ENCODE measurements at places on chromosomes 3 and 15.
A peak's percentile ranks its signal among the peaks of the same experiment; 100 is the strongest.

DNA sequence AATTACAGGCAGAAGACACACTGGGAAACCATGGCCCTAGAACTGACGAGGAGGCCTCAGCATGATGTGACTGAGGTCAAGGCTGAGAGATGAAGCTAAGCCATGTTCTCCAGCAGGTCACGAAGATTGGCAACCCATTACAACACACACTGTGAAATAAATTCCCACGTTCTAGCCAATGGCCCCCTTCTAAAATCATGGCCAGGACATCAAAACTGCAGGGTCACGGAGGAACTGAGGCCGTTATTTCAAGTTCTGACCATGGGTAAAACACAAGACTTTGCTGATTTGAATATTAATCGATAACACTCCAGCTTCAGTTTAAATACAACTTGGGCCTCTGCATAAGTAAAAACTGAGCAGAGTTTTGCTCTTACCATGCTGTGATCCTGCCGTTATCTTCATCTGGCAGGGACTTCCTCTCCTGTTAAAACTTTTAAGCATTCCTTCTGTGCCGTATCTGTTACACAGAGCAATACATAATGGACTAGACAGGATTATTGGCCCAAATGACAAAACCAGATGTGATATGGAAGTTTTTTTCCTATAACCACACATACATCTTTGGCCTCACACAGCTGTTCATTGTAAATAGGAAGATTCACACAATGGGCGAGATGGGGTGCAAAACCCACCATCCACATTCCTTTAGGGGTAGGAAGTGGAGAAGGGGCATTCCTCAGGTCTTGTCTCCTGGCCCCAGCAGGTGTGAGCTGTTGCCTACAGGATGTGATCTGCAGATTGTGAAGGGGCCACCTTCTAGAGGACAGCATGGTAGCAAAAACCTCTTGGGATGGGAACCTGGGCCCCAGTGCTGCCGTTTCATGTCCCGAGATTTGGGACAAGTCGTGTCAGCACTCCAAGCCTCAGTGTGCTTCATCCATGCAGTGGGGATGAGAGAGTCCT lies 207.4 kb downstream of the OPA1 start:
- DNase-seq = no peak

- no peak for DNase-seq
Measured at GRCh38 chr3:126292318-126293070, 64.7 kb downstream of the KLF15 start.

DNA sequence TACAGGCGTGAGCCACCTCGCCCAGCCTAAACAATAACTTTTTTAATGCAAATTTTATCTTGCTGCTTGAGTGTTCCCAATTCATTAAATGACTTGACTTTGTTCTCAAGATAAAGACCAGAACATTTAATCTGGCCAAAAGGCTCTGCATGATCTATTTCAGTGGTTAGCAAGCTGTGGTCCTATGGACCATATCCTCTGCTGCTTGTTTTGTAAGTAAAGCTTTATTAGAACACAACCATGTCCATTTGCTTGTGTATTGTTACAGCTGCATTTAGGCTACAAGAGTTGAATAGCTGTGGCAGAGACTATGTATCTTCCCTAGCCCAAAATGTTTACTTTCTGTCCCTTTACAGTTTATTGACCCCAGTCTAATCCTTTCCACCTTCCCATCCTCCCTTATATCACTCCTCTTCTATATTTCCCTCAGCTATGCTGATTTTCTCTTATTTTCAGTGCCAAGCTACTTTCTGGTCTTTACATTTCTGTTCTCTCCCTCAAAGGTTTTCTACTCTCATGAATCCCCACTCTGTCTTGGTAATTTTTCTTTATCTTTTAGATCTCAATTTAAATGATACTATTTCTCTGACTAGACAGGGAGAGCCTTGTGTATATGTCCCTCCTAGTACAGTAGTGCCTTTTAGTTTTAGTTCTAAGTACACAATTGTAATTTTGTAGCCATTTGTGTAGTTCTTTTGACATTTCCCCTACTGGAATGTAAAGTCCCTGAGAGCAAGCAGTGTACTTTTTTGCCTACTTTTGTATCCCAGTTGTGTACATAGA lies 23.2 kb downstream of the SELENOT start:
- DNase-seq = no peak

DNA sequence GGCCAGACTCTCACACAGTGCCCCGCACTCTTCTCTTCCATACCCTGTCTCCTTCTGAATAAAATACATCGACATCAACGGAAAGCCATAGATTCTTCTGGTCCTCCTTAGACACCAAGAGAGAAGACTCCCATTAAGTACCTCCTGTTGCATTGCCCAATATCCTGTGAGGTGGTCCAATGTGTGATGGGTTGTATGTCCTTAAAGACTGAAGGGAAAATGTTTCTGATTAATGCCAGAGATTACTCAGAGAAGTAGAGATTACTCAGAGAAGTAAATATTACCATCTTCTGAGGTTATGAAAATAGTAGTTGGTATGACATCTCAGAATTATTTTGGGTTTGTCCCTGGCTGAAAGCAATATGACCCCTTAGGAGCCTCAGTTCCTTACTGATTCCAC lies 60.8 kb upstream of the GALNT15 start:
- DNase-seq = no peak

- DNase-seq = no peak
Measured at GRCh38 chr15:67808821-67809220, 16.5 kb upstream of the SKOR1 start.

- no peak for DNase-seq
Measured at GRCh38 chr15:81896356-81896755, 149.5 kb downstream of the MEX3B start.

GRCh38 chr3:52356126-52356525 lies 40.0 kb downstream of the DNAH1 start:
- DNase-seq = no peak

DNA sequence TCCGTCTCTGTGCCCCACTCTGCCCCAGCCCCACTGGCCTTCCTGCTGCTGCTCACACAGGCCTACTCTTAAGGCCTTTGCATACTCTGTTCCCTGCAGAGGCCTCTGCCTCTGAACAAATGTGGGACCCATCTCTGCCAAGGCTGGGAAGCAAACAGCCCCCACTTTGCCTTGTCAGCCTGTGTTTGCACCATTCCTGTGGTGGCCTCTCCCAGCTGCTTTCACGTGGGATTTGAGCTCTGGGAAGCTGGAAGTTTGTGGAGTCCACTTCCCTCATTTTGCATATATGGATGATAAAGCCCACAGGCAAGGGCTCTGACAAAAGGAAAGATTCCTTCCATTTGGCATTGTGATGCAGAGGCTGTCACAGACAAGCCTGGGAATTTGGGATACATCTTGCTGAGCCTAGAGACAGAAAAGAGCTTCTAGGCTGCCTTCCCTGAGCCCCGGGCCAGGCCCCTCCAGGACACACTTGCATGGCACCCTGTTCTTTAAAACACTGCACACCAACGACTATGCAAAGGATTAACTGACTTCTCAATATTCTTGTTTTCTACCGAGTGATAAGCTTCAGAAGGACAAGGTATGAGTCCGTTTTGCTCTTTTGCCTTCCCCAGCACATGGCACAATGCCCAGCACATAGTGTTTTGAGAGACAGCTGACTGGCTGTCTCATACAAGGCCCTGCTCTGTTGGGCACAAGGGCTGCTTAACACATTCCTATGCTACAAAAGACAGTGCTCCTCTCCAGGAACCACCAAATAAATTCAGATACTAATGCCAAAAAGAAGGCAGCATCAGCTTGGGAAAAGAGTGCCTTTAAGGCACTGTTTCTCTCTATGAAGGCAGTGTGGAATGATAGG lies 120.7 kb upstream of the TOPAZ1 start:
- DNase-seq = peak; percentile 61

GRCh38 chr15:81301385-81301784 lies 22.6 kb downstream of the STARD5 start:
- DNase-seq = no peak

DNA sequence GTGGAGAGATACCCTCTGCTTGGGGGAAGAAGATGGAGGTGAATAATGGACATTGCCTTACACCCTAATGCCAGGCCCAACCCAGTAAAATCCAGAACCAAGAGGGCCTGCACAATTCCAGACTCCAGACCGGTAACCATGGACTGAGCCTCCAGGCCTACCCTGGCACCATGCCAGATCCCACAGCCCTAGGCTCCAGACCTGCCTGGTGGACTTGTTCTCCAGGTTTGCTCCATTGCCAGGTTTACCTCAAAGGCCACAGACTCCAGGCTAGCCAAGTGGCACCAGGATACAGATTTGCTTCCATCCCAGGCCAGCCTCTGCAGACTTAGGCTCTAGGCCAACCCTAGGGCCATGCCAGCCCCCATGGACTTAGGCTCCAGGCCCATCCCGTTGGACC lies 14.0 kb downstream of the PLCH1 start:
- DNase-seq = no peak

GRCh38 chr3:195913382-195913781 lies 5.0 kb upstream of the TNK2 start:
- DNase-seq = no peak

- peak; percentile 74 for DNase-seq
Measured at GRCh38 chr15:66580643-66581042, 14.8 kb upstream of the LCTL start.

- no peak for DNase-seq
Measured at GRCh38 chr3:55511895-55512570, 24.9 kb upstream of the WNT5A start.

DNA sequence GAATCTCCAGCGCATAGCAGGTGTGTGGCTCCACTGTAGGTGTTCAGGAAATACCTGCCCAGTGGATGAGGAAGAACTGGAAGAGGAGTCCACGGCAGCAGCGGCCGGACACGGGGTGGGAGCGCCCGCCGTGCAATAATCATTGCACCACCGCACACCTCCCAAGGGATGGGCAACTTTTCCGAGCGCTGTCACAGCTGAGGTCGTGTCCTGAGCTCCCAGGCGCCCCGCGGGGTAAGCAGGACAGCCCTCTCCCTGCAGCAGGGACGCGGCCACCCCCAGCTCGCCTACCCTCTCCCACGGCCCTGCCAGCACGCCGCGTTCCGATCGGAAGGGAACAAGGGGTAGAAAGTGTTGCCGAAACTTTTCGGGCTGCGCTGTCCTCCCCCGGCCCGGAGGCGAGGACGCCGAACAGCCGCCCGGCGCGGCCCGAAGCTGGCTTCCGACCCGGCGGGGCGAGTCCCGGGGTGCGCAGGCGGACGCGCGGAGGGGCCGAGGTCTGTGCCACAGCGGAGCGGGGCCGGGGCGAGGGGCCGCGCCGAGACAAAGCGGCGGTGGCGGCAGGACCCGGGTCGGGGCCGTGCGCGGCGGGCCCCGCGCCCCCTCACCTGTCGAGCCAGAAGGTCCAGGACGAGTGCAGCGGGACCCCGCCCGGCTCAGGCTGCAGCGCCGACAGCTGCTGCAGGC lies 475 bp downstream of the EIF4E3 start:
- DNase-seq = no peak

- no peak for DNase-seq
Measured at GRCh38 chr3:185351396-185351795, 11.5 kb upstream of the MAP3K13 start.

- no peak for DNase-seq
Measured at GRCh38 chr15:24318981-24319380, 356.6 kb upstream of the NPAP1 start.
